ENCODE measurements at places on chromosomes 3 and 15. TPM values are rescaled to one million over a fixed set of nuclear protein-coding genes. Genes with fewer than 3 reads are reported as not detected.

The GABRR3 gene
- total RNA-seq = not detected

- no peak overlapping the region for H3K4me3 ChIP-seq
- DNase-seq = no peak
- peaks cover 76% of the 10 kb centered on the region for H3K4me1 ChIP-seq
- no peaks in the 10 kb centered on the region for H3K27me3 ChIP-seq
- H3K36me3 ChIP-seq = no peaks in the 10 kb centered on the region
These were observed 133.6 kb downstream of the GHSR start for GRCh38 chr3:172314591-172315160.

DNA sequence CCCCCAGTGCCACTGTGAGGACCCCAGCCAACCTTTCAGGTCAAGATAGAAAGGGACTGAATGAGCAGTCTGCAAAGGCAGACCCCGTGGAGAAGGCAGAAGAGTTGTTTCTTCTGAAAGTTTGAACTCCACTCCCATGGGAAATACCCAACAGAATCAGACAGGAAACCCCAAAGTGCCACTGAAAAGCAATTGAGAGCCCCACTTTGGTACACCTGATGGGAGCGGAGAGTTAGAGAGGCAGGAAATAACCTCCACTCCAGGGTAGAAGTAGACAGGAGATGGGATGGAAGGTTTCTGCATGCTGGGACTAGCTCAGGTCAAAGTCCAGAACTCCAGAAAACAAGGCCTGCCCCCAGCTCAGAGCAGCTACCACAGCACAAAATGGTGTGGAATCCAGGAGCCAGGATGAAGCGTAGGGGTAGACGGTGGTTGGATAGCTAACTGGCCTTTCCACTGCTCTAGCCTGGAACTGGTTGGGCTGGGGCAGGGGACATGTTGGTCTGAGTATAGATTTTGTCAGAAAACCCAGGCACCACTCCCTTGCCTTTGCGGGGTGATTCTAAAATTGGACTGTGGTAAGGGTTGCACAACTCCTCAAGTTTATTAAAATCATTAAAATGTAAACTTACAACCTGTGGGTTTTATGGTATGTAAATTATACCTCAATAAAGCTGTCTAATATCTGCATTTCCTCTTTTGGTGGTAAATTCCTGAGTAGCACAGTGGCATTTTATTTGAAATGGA is 1.9 kb upstream of the RAB43 start:
- DNase-seq = no peak
- H3K27me3 ChIP-seq = no peaks in the 10 kb centered on the region
- H3K27ac ChIP-seq = peak overlapping the region; percentile 6
- no peak overlapping the region for H3K4me3 ChIP-seq

The GOLGA6C gene
- not detected for total RNA-seq

DNA sequence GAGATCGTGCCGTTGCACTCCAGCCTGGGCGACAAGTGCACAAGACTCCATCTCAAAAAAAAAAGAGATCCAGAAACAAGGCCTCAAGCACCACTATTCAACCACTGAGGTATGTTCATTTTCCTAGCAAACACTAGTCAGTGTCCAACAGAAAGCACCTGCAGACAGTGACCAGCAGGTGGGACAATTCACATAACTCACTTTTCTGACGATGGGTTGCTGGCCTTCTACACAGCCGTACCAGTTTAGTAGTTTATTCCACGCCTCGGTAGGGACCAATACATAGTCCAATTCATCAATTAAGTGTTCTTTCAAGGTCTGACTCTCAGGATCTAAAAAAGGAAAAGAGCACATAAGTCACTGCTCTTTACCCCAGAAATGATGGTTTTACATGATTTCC is 12.4 kb downstream of the USP4 start:
- no peak overlapping the region for H3K4me3 ChIP-seq
- H3K27ac ChIP-seq = no peak overlapping the region
- peaks cover 100% of the 10 kb centered on the region for H3K36me3 ChIP-seq
- no peak for DNase-seq
- H3K4me1 ChIP-seq = no peaks in the 10 kb centered on the region
- H3K27me3 ChIP-seq = no peaks in the 10 kb centered on the region

- H3K36me3 ChIP-seq = no peaks in the 10 kb centered on the region
- no peaks in the 10 kb centered on the region for H3K27me3 ChIP-seq
- no peak overlapping the region for H3K4me3 ChIP-seq
- DNase-seq = no peak
These were observed 154.4 kb downstream of the PEX5L start for GRCh38 chr3:179882292-179882691.

DNA sequence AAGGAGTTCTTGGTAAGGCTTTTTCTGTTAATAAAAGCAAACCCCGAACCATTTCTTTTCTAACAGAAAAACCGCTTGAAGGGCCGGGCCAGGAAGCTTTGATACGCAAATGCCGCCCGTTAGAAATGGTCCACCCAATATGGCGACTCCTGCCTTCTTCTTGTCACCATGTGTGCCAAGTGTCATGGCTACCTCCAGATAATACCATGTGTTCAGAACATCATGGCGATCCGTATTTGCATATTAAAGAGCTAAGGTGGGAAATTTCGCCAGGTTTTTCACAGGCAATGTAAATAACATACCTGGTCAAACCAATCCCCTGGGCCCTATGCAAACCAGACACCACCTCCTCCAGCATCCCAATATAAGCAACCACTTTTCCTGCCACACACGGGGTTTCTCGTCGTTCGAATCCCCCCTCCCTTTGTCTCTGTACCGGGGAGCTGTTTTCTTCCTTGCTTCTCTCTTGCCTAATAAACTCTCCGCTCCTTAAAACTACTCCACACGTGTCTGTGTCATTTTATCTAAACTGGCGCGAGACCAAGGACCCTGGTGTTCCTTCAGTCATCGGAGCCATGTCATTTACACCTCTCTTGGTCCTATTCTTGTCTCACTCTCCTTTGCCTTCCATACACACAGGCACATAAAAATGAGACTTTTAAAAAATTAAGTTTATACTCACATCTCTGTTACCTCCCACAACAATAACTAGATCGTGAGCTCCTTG is 34.5 kb downstream of the NCEH1 start:
- H3K36me3 ChIP-seq = no peaks in the 10 kb centered on the region
- peaks cover 25% of the 10 kb centered on the region for H3K4me1 ChIP-seq
- H3K4me3 ChIP-seq = no peak overlapping the region
- H3K27me3 ChIP-seq = no peaks in the 10 kb centered on the region
